ENCODE measurements at places on chromosomes 4 and X.
A peak's percentile ranks its signal among the peaks of the same experiment; 100 is the strongest.

GRCh38 chr4:2806390-2807355 lies 13.8 kb downstream of the SH3BP2 start:
- no peak for DNase-seq

GRCh38 chrX:19827088-19827487 lies 60.3 kb downstream of the SH3KBP1 start:
- no peak for DNase-seq

DNA sequence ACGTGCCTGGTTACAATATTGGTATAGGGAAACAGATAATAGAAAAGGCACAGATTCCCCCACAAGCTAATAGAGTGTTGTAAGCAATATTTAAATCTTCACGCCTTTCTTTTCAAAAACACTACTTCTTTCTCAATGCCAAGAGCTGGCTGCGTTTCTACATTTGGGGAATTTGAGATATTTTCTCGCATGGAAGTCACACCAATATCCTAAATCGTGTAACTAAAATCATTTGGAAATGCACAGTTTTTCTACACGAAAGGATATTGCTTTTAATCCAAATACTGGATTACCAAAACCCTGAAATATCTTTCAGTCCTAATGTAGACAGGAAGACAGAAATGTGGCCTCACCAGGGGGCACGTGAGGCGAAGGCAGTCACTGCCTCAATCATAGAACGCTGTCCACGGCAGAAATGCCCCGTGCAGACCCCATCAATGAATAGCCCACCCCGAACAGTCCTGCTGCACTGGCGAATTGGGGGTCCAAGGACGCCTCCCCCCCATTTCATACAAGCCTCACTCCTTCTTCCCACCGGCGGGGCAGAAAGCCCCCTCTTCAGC lies 106.6 kb downstream of the NSUN7 start:
- DNase-seq = no peak

DNA sequence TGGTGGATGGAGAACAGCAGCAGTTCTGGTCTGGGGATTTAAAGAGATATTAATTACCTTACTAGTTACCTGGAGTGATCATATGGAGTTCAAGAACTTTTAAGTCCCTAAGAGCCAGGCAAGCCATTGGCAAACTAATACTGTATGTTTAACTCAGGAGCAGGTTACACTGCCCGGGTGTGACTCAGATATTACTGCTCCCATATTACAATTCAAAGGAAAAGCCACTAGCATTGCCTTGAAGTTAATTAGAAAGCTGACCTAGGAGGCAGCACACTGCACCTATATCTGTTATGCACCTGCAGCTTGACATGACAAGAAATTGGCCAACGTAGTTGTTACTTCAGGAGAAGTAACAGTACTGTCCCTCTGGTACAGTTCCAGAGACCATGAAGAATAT lies 47.2 kb downstream of the GRK4 start:
- no peak for DNase-seq

GRCh38 chr4:182492423-182492822 lies 249.2 kb downstream of the TENM3 start:
- DNase-seq = no peak

DNA sequence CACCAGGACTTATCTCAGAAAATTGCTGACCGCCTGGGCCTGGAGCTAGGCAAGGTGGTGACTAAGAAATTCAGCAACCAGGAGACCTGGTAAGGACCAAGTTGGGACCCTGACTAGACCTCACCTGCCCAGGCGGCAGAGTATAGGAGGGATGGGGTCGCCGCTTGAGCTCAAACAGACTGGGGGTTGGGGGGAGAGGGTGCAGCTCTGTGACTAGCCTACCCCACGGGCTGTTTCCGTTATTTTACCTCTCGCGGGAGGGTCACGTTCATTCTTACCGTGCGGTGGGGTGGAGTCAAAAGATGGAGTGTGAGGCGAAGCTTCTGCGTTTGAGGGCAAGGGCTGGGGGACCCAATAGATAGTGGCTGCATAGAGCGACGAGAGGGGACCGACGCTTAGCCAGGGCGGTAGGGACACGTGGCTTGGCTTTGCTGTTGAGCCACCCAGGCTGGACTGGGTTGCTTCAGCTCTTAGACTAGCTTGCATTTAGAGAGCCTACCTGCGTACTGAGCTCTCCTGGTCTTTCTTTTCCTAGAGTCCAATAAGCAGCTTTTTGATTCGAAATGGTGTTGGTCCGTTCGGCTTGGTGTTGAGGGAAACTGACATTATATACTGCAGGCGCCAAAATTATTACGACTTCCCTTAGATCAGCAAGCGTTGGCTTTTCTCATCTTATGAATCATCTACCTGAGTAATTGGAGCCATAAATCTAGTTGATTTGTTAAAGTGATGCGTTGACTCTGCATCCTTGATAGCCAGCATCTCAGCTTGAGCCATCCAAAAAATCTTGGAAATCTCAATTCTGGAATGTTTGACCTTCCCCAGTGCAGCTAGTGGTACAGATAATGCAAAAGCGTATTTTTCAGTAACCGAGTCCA lies 591 bp downstream of the PRPS1 start:
- DNase-seq = peak; percentile 9

GRCh38 chr4:114926583-114926982 lies 186.8 kb downstream of the NDST4 start:
- DNase-seq = no peak

DNA sequence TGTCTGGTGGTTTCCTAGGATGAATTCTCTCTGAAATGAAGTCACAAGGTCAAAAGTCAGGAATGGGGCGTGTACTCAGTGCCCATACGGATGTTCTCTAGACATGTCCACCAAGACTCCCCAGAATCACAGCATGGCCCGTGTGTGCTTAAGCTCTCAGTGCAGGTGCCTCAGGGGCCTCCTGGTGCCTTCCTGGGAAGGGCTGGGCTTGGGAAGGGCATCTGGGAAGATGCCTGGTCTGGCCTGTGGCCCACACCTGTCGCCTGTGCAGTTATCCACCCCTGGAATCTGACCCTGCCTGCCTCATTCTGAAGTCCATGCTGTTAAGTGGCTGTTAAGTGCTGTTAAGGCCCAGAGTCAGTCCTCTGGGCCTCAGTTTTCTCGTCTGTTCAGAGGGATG lies 31.2 kb downstream of the SORCS2 start:
- DNase-seq = no peak

- DNase-seq = no peak
Observed at GRCh38 chr4:165325732-165326512, 1.5 kb upstream of the MSMO1 start.

All from HuH-7.5 (cell line).